ENCODE measurements at places on chromosomes 2 and 18.
A peak's percentile ranks its signal among the peaks of the same experiment; 100 is the strongest.

GRCh38 chr2:175579646-175580045, 398.1 kb upstream of the ATP5MC3 start:
- no peak for DNase-seq

- no peak for DNase-seq
Measured at GRCh38 chr2:112639936-112640335, 5.8 kb upstream of the SLC20A1 start.

GRCh38 chr2:127196998-127197397, 23.1 kb downstream of the CYP27C1 start:
- peak; percentile 58 for DNase-seq

DNA sequence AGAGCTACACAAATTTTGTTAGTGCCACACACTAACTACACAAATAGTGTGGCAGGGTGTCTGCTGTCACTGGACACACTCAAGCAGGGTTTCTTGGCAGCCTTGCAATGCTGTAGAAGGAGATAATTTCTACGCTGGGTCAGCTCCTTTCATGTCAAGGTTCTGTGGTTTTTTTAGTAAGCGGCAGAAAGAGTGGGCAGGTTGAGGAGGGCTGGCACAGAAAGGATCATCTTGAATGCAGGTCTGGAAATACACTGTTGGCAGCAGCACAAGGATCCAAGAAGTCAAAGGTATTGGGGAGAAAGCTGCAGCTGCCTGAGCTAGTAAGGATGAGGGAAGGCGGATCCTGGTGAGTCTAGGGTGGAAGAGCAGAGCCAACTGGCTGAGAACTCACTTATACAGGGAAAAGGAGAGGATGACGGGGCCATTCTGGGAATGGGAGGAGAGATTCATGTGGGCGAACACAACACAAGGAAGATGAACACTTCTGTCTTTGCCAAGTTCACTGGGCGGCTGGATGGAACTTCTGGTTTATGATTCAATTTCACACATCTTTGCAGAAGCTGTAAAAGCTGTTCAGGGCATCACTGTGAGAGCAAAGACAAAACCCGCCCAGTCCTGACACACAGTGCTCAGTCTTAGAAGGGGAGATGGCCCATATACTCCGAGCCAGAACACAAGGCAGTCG, 16.9 kb upstream of the CYRIA start:
- DNase-seq, result no peak

- DNase-seq, result peak; percentile 43
Measured at GRCh38 chr2:175030380-175031271, 25.4 kb upstream of the CHN1 start.

GRCh38 chr2:74739129-74739528, 85.1 kb downstream of the SEMA4F start:
- DNase-seq, result no peak

Data from RPMI8226 (cell line).